ENCODE measurements at places on chromosomes 5 and 9. TPM values are rescaled to one million over a fixed set of nuclear protein-coding genes. Genes with fewer than 3 reads are reported as not detected.
A peak's percentile ranks its signal among the peaks of the same experiment; 100 is the strongest.

DNA sequence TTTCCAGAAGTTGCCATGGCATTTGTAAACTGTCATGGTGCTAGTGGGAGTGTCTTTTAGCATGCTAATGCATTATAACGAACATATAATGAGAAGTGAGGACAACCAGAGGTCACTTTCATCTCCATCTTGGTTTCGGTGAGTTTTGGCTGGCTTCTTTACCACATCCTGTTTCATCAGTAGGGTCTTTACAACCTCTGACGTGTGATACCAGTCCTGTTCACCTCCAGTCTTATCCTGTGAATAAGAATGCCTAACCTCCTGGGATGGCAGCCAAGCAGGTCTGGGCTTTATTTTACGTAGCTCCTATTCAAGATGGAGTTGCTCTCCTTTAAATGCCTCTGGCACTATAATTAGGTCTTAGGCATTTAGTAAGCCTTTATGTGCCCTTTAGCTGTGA lies 20.4 kb upstream of the RFK start:
- no peak overlapping the region for H3K27ac ChIP-seq
- H3K27me3 ChIP-seq, result no peaks in the 10 kb centered on the region
- no peak for DNase-seq
- H3K4me1 ChIP-seq, result no peaks in the 10 kb centered on the region
- H3K4me3 ChIP-seq, result no peak overlapping the region

Gene PGM5
- 124 TPM for total RNA-seq

GRCh38 chr5:168844016-168844921 lies 265.1 kb upstream of the PANK3 start:
- no peaks in the 10 kb centered on the region for H3K4me1 ChIP-seq
- H3K36me3 ChIP-seq, result no peaks in the 10 kb centered on the region
- H3K27me3 ChIP-seq, result no peaks in the 10 kb centered on the region
- no peak for DNase-seq
- no peak overlapping the region for H3K4me3 ChIP-seq

DNA sequence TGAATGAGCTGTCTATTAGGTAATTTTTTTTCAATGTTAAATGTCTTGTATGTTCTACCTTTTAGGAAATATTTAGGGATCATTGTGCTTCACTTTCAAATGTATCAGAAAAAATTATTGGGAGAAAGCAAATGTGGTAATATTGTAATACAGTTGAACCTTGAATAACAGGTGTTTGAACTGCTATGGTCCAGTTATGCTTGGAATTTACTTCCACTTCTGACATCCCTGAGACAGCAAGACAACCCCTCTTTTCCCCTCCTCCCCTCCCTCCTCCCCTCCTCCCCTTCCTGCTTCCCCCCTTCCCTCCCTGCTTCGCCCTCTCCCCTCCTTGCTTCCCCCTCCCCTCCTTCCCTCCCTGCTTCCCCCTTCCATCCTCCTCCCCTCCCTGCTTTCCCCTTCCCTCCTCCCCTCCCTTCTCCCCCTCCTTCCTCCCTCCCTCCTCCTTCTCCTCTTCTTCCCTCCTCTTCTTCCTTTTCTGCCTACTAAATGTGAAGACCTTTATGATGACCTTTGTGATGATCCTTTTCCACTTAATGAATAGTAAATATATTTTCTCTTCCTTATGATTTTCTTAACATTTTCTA lies 146.6 kb downstream of the FGF1 start:
- H3K27ac ChIP-seq, result no peak overlapping the region
- DNase-seq, result no peak
- peaks cover 6% of the 10 kb centered on the region for H3K4me1 ChIP-seq

DNA sequence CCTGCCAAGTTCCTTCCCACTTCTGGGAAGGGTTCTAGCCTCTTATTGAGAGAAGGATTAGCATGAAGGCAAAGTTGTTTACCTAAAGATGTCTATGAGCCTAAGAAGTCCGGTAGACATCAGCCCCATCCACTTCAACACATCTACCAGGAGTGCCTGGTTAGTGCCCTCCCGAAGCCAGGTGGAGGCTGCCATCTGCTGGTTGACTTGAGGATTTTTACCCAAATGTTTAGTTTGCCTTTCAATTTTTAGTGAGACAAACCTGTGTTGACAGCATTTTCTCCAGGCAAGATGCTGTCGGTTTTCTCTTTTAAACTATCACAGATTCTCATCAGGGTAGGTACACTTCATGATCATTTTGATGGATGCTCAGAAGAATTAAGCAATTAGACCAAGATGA lies 83.6 kb upstream of the TNFSF8 start:
- H3K4me3 ChIP-seq, result no peak overlapping the region
- no peaks in the 10 kb centered on the region for H3K36me3 ChIP-seq
- peak; percentile 84 for DNase-seq
- H3K27me3 ChIP-seq, result no peaks in the 10 kb centered on the region
- no peak overlapping the region for H3K27ac ChIP-seq

Gene IPPK
- 12.1 TPM for total RNA-seq

DNA sequence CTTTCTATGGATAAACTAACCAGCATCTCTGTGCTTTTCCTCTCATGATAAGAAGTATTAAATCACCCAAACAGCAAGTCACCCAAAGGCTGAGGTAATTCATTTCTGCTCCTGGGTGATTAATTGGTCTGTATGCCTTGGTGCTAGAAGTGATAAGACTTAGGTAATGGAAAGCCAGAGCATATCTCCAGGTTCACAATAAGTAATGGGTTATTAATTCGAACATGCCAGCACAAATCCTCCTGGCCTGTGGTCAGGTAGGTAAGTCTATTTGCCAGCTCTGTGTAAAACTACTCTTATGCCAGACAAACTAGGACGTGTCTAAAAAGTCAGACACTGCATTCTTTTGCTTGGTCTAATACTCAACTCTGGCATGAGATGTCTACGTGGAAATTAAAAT lies 11.2 kb upstream of the ENC1 start:
- peaks cover 3% of the 10 kb centered on the region for H3K4me1 ChIP-seq
- H3K36me3 ChIP-seq, result no peaks in the 10 kb centered on the region
- H3K27me3 ChIP-seq, result no peaks in the 10 kb centered on the region
- no peak overlapping the region for H3K4me3 ChIP-seq
- no peak overlapping the region for H3K27ac ChIP-seq

DNA sequence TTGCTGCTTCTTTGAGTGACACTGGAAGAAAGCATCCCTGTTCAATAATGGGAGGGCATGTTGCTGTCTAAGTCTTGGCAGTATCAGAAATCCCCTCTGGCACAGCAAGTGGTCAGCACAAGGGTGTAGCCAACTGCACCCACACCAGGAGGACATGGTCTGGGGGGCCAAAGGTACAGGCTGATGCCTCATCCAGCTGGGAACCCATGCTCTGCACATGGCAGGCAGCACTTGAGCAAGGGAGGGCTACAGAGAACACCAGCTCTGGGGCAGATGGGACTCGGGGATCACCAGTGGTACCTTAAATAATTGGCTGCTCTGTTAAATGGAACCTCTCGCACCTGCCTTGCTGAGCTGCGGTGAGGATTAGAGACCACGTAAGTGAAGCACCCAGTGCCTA lies 265.2 kb downstream of the SYK start:
- H3K27me3 ChIP-seq, result no peaks in the 10 kb centered on the region
- no peaks in the 10 kb centered on the region for H3K4me1 ChIP-seq
- no peak overlapping the region for H3K4me3 ChIP-seq
- no peaks in the 10 kb centered on the region for H3K36me3 ChIP-seq
- DNase-seq, result no peak

GRCh38 chr5:118006219-118006618 lies 982.1 kb downstream of the DTWD2 start:
- no peaks in the 10 kb centered on the region for H3K4me1 ChIP-seq
- no peak overlapping the region for H3K27ac ChIP-seq
- no peak overlapping the region for H3K4me3 ChIP-seq
- H3K36me3 ChIP-seq, result no peaks in the 10 kb centered on the region

Gene ARL14EPL
- 0.63 TPM for total RNA-seq

DNA sequence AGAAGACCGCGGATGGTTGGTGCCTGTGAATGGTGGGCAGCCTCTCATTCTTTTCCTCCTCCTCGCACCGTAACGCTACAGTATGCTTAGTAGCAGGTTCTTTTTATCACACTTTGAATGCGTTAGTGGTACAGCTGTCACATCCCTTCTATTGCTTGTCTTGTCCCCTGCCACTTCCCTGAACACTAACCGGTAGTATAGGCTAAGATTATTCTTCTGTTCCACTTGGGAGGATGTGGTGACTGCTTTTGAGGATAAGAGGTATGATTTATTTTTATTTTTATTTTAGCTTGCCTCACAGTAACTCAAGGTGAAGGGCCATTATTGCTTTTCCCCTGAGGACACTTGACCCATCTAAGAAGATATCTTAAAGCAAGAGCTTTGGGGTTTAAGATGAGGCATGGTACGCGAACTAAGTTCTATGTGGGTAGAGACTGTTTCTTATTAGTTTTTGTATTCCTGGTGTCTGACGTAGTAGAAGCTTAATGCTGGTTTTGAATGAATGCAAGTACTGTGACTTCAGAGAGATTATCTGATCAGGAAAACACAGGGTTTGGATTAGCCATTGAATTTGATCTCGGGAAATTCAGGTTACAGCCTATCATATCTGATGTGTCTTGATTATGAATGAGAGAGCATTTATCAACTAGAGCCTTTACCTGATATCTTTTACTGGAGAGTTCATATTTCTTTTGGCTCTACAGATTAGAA lies 951 bp downstream of the UNC13B start:
- no peaks in the 10 kb centered on the region for H3K4me1 ChIP-seq
- no peak for DNase-seq
- H3K27ac ChIP-seq, result peak overlapping the region; percentile 57
- H3K36me3 ChIP-seq, result no peaks in the 10 kb centered on the region
- H3K27me3 ChIP-seq, result no peaks in the 10 kb centered on the region

Gene SLC34A1
- not detected for total RNA-seq

DNA sequence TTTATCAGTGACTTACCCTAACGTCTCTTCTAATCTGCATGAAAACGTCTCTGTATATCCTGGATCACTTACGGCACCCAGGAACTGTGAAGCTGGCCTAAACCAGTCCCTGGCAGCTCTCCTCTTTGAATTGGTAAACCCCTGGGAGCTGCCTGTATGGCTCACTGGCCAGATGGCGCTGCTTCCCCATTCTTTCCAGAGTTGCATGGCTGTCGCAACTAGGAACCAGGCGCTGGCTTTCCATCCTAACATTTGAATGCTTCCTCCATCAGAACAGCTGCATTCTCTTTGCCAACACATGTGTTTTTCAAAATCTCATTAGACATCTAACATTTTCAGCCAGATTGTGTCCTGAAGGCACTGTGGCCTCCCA lies 8.0 kb upstream of the PCA3 start:
- H3K27ac ChIP-seq, result no peak overlapping the region
- peaks cover 4% of the 10 kb centered on the region for H3K4me1 ChIP-seq
- H3K4me3 ChIP-seq, result no peak overlapping the region

GRCh38 chr9:77939149-77939668 lies 92.4 kb downstream of the GNAQ start:
- peaks cover 5% of the 10 kb centered on the region for H3K4me1 ChIP-seq
- H3K27me3 ChIP-seq, result no peaks in the 10 kb centered on the region
- H3K36me3 ChIP-seq, result no peaks in the 10 kb centered on the region
- no peak for DNase-seq

Gene PRRT1B
- total RNA-seq, result not detected

Gene NUTM2G
- not detected for total RNA-seq

DNA sequence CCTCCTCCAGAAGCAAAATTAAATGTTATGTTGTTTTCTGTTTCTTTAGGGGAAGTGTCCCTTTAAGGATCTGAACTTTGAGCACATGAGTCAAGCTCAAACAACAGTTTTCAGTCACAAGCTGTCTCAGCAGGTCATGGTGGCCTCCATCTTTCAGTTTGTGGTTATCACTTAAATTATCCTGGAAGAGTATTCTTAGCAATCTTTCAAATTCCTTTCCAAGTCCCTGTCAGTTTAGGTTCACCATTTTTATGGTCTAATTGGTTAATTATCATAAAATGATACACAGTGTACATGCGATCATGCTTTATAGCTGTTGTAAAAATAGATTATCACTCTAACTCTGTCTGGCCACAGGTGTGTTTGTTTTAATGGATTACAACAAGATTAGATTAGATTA lies 43.1 kb upstream of the SELENOP start:
- no peaks in the 10 kb centered on the region for H3K27me3 ChIP-seq
- no peak for DNase-seq
- no peaks in the 10 kb centered on the region for H3K36me3 ChIP-seq
